Activated T-helper 1 cell treated with Interleukin-2 at 50 U/mL for 16 hours (primary cell): ENCODE measurements at places on chromosomes 4 and X.

DNA sequence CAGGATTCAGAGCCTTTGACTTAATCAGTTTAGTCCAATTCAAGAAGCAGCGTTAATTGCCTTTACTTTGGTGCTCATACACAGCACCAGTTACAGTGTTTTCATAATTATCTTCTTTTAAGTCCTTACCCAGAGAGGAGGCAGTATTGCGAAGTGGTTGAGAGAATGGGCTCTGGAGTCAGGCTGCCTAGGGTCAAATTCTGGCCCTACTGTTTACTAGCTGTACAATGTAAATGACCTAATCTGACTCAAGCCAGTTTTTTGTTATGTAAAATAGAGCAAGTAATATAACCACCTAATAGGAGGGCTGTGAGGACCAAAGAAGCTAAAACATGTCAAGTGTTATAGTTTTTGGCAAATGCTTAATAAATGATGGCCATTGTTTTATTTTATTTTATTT lies 27.6 kb downstream of the WDR44 start:
- DNase-seq, result no peak

GRCh38 chr4:5474756-5475155 lies 233.6 kb downstream of the EVC2 start:
- DNase-seq, result no peak

DNA sequence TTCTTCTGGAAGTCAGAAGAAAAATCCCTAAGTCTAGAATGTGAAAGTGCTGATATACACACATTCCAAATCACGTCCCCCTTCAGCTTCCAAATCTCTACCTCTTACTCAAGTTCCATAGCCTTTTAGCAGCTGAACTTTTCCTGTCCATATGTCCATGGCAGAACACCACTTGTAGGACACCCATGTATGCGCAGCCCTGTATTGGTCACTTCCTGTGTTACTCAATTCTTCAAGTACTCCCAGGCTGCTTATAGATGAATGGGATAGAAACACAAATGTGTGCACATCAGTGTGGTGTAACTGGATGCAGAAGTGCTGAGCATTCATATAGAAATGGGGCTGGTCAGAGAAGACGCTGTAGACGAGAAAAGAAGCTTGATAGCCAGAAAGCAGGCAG lies 18.8 kb downstream of the SRPX2 start:
- DNase-seq, result no peak

DNA sequence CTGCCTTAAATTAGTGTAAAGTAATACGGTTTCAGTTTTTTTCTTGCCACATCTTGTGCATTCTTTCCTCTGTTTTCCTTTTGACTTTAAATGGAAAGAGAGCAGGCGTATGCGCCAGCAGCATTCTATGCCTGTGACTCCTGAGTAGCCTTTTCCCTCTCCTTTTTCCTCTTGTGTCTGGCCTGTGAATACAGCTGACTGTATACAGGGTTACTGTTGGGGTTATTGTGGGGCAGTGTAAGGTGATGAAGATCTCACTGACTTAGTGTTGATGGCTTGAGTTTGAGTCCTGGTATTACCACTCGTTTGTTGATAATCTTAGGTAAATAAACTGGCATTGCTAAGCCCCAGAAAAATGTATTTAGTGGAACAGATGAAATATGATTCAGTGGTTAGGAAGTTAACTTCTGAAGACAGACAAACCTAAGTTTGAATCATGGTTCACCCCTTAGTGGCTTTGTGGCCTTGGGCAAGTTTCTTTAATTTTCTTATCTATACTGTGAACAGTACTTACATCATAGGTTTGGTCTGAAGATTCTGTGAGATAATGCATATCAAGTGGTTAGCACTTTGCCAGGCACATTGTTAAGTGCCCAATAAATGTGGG lies 105.1 kb downstream of the FNIP2 start:
- no peak for DNase-seq

DNA sequence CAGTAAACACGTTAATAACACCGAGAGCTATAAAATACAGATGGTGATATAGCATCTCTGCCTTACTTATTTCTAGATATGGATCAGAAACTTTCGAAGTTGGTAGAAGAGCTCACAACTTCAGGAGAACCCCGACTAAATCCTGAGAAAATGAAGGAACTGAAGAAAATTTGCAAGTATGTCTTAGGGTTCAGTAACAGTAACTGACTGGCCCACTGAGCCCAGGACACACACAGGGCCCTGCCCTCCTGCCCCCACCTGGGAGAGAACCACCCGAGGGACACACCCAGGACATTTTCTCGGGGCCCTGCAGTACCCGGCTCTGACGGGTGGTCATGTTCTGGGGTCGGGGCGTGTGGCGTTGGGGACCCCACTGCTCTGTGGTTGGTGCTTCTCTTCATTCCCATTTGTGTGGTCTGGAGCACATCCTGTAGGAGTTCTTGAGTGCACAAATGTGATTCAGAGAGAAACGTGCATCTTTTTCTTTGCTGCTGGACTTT lies 1.1 kb downstream of the UVSSA start:
- no peak for DNase-seq

- DNase-seq, result no peak
These were observed 75.6 kb downstream of the REPS2 start for GRCh38 chrX:17021851-17022604.

DNA sequence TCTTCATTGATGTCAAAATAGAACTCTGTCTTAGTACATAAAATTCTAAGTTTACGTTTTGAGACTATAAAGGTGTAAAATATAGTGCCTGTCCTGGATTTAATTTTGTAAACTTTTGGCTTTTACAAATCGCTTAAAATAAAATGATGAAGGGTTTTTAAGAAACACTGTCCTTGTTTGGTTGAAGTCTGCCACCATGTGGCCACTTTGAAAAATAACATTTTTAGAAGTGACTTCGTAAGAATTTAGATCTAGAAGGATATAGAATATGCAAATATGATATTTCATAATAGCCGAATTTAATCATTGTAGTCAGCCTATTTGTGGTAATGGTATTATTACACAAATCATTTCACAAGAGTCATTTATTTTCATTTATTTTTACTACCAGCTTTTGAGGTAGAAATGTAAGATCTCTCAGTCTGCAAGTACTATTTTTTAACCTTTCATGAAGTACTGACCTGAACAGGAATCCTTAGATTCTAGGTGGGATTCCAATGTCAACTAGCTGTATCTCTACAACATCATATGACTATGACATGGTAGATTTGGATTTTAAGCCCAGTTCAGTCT lies 31.0 kb upstream of the FAT4 start:
- no peak for DNase-seq

GRCh38 chrX:153642051-153642654 lies 4.8 kb upstream of the DUSP9 start:
- DNase-seq, result no peak

DNA sequence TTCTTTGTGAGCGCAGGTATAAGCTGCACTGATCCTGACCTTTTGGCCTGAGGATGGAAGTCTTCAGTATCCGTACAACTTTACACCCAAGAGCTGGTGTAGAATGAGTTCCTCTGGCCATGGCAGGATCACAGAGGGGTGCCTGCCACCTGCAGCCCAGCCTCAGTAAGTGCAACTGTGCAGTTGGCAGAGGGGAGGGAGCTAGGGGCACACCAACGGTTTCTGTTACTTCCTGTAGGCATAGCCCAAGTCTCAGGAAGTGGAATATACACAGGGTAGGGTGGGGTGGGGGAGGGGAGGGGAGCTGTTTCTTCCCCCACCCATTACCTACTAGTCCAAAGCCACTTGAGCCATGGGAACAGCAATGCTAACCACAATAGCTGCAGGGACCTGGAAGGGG lies 85.4 kb upstream of the GBA3 start:
- DNase-seq, result no peak

DNA sequence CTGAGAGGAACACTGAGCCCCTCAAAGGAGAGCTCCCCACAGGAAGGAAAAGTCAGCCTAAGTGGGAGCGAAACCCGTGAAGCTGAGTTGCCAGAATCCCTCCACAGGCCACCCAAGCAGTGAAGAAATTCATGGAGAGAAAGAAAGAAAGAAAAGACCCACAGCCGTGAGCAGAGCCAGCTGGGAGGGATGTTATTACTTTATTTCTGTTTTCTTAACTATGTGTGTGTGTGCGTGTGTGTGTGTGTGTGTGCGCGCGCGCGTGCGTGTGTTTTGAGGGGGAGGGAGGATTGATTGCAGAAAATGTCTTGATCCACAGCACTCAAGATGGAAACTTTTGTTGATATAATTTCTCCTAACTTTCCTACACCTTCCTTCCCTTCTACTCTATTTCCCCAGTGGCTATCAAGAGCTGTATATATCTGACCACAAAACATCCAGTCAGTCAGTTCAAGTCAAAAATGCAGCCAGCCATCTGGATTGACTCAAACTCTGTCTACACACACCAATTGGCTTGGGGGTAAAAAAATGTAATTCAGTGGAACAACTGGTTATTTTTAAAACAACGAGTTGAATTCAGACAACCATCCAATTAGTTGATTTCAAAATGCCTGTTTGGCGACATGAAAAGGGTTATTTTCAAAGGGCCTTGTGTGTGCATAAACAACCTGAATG lies 13.8 kb upstream of the GPC3 start:
- DNase-seq, result no peak
